ENCODE measurements at places on chromosomes 6 and 20.

DNA sequence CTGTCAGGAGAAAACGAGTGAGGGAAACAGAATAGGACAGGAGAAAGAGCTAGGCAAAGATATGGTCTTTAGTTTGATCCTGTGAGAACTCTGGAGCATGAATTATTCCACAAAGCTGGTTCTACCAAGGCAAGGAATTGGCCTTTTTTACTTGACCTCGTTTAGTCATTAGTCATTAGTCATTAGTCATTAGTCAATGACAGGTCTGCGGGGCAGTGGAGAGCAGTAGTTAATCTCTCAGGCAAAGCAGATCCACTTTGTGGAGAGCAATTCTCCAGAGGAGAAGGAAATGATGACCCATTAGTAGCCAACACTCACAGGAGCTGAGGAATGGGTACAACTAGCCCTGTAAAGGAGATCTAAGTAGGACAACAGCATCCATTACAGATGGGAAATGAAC lies 22.0 kb upstream of the ABCC10 start:
- DNase-seq: no peak

DNA sequence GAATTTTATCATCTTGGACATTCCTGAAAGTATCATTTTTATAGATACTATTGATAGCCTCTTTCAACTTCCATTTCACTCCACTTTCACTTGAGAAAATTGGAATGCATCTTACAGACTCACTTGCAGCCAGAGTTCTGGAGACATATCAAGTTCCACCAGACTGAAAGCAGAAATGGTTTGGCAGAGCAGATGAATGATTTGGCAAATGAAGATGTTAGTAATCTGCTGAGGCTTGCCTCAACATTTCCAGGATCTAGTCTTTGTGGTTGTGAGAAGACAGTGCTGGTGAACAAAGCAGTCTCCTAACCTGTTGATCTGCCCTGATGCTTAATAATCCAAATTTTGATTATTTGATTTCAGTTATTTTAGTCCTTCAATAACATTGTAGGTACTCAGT lies 202.6 kb downstream of the TRDN start:
- no peak for DNase-seq

- DNase-seq: peak; percentile 54
Measured at GRCh38 chr6:2244261-2245102, 923 bp downstream of the GMDS start.

GRCh38 chr20:53168491-53168890 lies 196.3 kb downstream of the TSHZ2 start:
- no peak for DNase-seq

DNA sequence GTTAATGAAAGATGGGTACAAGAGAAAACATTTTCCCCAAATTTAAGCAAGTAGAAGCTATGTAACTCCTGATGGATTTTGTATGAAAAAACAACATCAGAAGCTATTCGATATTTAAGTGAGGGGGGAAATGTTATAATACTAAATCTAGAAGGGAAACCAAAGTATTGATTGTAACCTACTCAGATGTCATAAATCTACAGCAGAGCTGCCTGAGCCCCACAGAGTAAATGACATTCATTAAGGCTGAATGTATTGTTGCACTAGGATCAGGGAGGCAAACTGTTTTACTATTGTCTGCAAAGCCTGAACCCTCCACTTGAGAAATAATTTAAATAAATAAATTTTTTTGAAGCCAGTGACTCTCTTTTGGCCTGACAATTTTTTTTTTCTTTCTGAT lies 19.3 kb downstream of the ANKRD6 start:
- DNase-seq: no peak

- no peak for DNase-seq
Measured at GRCh38 chr6:76403064-76403463, 330.6 kb upstream of the IMPG1 start.
